ENCODE measurements at places on chromosomes 7 and 10.

- no peak for DNase-seq
Measured at GRCh38 chr7:117639966-117640365, 160.1 kb downstream of the CFTR start.

DNA sequence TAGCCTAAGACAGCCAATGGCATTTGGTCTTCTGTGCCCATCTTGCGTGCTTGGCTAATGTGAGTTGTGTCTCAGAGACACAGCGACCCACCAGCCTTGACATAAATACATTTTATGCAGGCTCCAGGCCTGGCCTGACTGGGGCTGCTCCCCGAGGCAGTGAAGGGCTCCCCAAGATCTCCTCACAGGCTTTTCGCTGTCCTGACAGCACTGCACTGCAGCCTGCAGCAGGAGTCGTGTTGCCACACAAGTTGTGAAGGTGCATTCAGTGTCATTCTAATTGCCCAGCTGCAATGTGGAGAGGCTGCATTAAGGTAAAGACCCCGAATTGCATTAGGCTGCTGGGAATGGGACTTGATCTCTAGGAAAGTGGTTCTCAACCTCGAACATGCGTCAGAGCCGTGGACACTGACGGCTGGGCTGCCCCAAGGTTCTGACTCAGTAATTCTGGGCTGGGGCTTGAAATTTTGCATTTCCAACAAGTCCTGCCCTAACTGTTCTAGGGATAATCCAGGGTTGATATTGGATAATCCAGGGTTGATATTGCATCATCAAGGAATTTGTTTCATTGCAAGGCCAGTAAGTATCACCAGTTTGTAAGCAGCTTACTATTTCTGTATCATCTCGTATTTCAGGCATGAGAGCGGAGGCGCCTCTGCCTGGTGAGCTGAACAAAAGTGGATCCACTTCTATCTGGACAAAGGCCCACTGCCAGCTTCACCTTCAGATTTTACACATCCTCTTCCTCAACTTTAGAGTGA lies 108.7 kb upstream of the INSIG1 start:
- DNase-seq, result no peak

- no peak for DNase-seq
Measured at GRCh38 chr7:28211006-28211405, 30.4 kb upstream of the JAZF1 start.

DNA sequence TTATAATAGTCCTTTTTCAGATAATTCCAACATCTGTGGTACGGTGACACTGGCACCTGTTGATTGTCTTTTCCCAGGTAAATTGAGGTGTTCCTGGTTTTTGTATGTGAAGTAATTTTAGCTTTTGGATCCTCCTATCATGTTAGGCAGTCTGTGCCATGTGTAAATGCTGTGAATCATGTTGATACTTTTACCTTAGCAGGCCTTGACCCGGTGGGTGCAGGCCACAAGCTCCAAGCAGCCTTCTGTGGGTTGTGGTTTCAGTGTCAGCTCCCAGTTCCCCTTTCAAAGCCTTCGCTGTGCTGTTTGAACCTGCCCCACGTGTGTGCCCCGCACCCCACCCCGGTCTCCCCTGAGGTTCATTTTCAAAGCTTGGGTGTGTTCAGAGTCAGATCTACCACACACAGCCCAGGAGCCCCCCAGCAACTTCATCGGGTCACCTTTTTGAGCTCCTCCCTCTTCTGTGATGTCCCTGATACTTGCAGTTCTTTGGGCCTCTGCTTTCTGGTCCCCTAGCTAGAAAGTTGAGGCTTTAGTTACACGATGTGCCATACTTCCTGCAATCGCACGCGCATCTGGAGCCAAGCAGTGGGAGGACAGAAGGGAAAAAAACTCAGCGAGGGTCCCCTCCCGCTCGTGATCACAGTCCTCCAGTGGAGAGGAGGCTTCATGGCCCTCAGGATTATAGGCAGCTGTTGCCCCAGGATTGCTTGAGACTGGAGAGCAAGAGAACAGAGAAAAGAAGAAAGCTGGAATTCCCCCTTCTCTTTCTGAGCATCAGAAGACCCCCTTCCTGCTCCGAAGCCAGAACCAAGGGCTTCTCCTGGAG lies 8.7 kb upstream of the BHLHA15 start:
- DNase-seq, result no peak

DNA sequence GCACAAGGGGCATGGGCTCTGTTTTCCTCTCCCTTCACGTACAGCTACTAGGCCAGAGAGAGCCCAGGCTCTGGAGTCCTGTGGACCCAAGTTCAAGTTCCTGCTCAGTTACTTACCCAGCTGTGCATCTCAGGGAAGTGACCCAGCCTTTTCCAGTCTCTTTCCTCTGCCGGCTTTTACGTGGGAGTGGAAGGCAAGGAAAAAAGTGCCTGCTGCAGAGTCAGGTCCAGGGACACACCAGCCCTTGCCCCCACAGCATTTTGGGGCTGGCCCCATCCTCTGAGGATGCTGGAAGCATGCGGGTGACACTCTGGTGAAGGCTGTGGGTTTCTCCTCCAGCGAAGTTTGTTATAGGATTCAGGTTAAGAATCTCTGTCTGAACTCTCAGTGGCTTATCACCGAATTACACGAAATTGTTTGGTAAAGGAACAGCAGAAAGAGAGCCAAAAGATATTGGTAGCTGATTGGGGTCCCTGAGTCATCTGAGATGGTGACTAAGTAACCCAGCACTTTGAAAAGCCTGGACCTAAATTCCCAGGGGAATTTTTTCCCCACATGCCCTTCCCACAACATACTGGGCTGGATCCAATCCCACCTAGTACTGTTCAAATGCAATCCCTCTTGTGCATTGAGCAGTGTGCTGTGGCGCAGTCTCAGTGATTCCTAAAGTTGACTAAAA lies 424.3 kb downstream of the RPS24 start:
- DNase-seq, result peak; percentile 86

- no peak for DNase-seq
Measured at GRCh38 chr7:57403601-57404342, 46.2 kb upstream of the ZNF716 start.

- DNase-seq, result peak; percentile 88
Measured at GRCh38 chr7:27046854-27047549, 48.8 kb downstream of the HOXA1 start.

DNA sequence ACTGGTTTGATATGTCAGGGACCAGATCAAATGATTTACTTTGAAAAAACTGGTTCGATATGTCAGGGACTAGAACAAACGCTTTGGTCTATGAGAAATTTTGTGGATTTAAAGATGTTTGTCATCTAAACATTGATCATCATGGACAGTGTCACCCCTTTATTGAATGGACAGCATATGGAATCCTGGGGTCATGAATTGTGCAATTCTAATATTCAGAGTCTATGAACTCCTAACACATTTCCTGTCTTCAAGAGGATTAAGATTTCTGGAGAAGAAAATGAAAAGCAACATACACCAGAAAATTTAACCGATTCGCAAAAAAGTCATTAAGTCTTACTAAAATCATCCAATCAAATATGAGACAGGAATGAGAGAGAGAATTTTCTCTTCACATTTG lies 106.4 kb upstream of the FAM133B start:
- no peak for DNase-seq

- DNase-seq, result no peak
Measured at GRCh38 chr7:87899255-87899654, 23.0 kb downstream of the DBF4 start.

DNA sequence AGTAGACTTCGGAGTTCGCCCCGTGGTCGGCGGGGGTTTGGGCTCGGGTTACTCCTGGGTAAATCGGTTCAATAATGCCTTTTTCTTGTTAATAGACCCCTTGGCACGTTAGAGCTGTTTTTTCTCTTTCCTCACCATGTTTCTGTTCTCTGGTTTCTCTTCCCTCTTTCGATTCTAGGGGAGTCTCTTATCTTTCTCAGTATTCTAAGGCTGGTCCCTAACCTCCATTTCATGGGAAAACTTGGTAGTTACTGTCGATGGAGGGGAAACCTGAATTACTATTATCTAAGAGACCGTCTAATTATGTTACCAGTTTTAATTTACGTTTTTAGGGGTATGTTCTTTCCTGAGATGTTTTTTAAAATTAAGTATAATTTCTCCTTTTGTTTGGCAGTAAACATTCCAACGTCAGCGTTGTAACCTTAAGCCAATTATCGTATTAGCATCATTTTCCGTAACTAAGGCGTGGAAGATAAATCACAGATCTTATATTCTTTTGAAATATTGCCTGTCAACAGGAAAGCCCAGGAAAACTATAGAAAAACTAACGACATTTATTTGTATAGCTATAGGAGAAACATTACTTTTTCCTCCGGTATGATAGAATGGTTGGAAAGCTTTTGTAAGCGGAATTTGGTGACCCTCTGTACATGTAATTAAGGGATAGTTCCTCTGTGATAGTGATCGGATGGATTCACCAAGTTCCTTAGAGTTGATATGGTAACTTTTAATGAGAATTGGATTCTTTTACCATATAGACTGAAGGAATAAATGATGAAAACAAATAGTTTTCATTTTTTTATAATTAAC lies 847 bp downstream of the BTAF1 start:
- DNase-seq, result no peak

- DNase-seq, result no peak
Measured at GRCh38 chr7:67209256-67209655, 212.6 kb downstream of the TYW1 start.

GRCh38 chr10:110260746-110261477 lies 43.8 kb downstream of the SMNDC1 start:
- no peak for DNase-seq

GRCh38 chr10:29734962-29735627 lies 100.3 kb upstream of the SVIL start:
- no peak for DNase-seq

DNA sequence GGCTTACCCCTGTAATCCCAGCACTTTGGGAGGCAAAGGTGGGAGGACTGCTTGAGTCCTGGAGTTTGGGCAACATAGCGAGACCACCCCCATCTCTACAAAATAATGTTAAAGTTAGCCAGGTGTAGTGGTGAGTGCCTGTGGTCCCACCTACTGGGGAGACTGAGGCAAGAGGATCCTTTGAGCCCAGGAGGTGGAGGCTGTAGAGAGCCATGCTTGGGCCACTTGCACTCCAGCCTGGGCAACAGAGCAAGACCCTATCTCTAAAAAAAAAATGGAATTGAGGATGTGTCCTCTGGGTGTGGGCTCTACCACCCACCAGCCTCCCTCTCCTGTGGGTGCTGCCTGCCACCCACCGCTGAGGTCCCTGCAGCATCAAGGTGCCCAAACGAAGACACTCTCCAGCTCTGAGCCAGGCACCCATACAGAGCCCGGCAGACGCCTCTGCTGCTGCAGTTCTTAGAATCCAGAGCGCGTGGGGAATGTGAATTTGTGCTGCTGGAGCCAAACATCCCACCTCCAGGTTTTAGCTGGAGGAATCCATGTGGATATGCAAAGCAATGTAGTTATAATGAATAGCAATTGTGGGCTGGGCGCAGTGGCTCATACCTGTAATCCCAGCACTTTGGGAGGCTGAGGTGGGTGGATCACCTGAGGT lies 176.0 kb upstream of the TNRC18 start:
- DNase-seq, result no peak

- DNase-seq, result no peak
Measured at GRCh38 chr7:78412216-78412858, 613.8 kb downstream of the PHTF2 start.

DNA sequence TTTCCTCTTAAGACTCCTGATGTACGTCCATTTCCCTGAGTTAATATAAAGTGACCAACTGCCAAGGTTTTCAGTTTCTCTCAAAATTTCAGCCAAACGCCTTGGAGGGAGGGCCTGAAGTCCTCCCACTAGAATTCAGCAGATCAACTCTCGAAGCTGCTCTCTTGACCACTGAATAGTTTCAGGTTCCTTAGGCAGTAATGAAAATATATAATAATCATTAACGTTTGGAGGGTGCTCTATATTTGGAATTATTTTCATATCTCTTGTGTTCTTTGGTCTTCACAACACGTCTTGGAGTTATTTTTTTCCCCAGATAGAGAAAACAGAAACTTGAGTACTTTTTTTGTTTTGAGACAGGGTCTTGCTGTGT lies 123.6 kb upstream of the SFMBT2 start:
- DNase-seq, result no peak

DNA sequence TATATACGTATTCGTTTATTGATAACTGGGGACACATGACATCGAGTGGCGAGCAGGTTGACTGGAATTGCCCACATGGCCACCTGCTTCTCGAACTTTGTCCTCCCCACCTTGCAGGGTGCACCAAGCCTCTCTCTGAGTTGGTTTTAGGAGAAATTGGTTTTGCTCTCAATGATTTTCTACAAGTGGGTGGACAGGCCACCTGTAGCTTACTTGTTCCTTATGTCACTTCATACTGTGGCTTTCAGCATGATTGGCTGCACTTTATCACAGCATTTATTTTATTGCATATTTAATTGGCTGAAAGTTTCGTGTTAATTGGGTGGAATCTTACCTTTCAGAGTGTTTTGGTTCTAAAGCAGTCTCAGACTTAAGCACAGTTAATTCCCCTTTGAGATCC lies 215.6 kb upstream of the SHH start:
- no peak for DNase-seq

GRCh38 chr10:98778277-98778759 lies 331.6 kb upstream of the HPS1 start:
- DNase-seq, result no peak

GRCh38 chr7:120941064-120941463 lies 9.5 kb upstream of the ING3 start:
- no peak for DNase-seq

GRCh38 chr7:149022756-149023360 lies 5.4 kb downstream of the PDIA4 start:
- DNase-seq, result no peak

DNA sequence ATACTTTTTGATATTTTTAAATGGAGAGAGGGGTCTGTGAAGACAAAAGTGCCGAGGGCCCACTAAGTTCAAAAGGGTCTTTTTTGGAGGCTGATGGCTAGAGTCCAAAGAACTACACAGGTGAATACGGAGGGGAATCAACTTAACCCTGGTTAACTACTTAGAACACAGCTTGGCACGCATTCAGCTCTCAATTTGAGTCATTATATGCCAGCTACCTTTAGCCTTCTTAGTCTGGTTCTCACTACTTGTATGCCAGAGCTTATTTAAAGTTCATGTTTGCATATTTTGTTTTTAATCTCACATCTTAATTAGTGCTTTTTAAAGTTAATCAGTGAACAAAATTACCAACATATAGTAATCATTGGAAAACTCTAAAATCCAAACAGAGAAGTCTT lies 80.8 kb downstream of the VWDE start:
- DNase-seq, result no peak

DNA sequence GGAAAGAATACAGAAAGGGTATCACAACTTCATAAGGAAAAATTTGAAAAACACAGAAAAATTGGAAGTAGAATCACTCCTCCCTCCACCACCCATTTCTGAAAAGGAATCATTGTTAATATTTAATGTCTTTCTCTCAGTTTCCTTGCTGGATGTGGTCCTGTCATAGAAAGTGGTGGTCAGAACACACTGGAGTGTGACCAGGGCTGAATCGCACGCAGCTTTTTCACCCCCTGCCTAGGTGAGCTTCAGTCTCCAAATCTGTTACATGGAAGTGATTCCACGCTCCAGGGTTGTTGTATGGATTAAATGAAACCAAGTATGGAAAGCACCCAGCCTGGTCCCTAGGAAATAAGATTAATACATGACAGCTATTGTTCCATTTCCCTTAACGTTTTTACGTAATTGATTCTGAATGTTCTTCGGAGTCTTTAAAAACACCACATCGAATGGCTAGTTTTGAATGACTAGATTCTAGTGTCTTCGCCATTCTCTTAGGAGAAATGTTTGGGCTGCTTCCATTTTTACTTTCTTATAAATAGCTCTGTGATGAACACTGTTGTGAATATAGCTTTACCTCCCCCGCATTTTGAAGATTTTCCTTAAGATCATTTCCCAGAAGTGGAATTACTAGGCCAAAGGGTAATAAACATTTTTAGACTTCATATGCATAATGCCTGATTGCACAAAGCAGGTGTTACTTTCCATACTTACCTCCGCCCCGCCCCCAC lies 10.9 kb upstream of the DUSP5 start:
- DNase-seq, result no peak
